ENCODE measurements at places on chromosomes 12 and 14.

DNA sequence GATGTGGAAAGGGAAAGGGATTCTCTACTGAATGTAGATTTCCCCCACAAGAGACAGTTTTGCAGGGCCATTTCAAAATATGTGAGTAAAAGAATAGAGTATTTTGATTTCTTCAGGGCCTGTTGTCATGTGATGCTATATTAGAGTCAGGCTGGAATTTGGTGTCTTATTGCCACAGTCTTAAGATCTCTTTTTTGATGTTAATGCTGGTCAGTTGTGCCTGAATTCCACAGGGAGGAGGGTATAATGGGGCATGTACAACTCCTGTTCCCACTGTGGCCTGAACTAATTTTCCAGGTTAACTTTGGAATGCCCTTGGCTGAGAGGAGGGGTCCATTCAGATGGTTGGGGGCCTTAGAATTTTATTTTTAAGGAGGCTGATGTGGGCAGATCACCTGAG, 111.0 kb upstream of the MAX start:
- no peak for DNase-seq

DNA sequence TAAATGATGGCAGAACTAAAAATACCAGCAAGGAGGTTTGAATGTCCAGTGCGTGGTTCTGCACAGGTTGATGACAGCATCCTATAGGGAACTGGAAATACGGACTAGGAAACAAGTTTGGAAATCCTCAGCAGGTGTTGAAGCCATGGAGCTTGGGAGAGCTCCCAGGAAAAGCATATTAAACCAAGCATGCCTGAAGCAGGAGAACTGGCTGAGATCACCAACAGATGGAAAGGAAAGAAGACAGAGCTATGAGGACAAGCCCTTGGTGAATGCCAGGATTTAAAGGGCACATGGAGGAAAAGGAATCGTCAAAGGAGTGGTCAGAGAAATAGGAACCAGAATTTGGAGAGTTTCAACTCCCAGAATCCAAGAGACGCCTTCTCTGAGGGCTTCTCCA, 21.2 kb upstream of the ELK3 start:
- no peak for DNase-seq

- DNase-seq, result peak; percentile 39
These were observed 1.0 kb downstream of the IGFBP6 start for GRCh38 chr12:53098354-53098981.

DNA sequence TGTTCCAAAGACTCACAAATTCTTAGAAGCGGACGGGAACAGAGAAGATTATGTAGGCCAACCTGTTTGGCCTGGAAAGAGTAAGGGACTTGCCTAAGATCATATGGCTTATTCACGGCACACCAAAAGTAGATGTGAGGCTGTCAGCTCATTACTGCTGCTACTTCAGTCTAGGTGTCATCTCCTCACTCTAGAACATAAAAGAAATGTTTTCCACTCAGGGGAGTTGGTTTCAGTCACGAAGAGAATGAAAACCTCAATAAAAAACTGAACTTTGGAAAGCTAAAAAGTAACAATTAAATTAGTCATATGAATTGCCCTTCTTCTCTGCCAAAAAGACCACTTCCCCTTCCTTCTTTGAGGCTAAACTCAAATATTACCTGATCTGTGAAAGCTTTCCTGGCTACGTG, 658 bp upstream of the CEP128 start:
- no peak for DNase-seq

DNA sequence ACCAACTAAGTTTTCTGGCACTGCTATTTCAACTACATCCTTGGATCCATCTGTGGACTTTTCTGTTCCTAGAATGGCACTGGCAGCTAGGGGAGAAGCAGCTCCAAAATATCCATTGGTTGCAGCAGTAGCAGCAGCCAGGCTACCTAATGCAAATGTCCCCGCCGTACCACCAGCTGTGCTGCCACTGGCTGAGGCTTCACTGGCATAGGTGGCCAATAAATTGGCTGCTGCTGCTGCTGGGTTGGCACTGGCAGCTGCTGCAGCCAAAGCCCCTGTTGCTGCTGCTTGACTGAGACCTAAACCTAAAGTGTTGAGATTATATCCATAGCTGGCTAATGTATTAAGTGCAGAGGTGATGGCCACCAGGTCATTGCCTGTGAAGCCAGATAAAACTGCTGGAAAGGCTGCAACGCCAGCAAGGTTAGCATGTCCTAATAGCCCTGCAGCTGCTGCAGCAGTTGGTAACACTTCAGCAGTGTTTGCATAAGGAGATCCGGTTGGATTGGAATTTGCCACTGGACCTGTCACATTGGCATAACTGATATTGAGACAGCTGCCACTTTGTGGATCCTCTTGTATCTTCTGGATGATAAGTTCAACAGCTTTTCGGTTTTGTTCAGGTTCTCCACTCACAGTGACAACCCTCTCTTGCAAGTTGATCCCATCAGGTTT, 149.5 kb downstream of the NOVA1 start:
- no peak for DNase-seq

DNA sequence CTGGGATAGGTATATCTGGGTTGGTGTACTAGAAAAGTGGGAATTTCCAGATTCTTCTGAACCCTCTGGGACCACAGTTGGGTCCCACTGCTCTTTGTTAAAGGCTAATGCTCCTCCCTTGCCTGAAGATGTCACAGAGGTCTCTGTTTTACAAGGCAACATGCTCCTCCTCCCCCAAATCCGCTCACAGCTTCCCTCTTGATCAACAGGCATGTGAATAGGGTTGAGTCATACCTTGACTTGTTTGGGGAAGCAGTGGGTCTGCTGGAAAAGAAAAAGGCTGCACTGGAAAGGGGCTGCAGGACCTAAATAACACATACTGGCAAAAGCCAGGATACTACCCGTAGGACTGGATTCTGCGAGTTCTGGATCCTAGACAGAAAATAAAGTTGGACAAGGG, 165.4 kb upstream of the TMEM260 start:
- DNase-seq, result no peak

DNA sequence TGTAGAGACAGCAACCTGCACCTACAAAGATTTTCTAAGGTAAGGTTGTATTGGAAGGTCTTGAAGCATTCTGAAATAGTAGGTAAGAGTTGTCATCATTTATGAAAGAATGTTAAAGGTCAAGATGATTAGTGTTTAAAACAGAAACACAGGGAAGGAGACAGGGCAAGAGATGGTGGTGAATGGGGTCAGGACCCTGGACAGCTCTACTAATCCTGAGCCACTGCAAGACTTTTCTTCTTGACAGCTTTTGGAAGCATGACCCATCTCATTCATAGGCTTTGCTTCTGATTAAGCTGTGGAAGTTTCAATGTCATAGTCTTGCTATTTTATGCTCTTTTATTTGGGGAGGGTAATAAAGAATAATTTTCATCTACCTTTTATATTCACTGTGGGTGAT, 75.5 kb upstream of the CAND1 start:
- DNase-seq, result no peak

- no peak for DNase-seq
These were observed 25.6 kb downstream of the PXN start for GRCh38 chr12:120239776-120240494.

- DNase-seq, result no peak
These were observed 31.0 kb downstream of the PLCZ1 start for GRCh38 chr12:18706798-18707197.

- DNase-seq, result no peak
These were observed 606 bp downstream of the NXPH4 start for GRCh38 chr12:57216921-57217879.

GRCh38 chr14:29643433-29644211, 284.0 kb downstream of the PRKD1 start:
- DNase-seq, result no peak
